Stomach (tissue), 19 donors: ENCODE measurements at places on chromosomes 5 and 9.

DNA sequence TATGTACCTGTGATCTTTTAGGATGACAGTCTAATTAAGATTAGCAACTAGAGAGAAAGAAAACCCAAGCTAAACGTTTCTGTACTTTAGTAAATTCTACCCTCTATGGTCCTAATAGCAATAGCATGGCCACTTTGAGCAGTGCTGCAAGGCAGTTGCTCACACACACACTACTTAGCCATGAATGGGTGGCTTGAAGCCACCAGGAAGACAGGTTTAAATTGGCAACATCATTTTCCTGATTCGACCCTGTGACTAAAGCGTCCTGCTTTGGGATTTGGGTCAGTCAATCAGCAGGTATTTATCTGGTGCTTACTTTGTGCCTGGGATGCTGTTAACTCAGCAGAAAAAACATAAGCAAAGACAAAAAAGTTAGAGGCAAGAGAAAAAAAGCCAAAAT, 150.6 kb downstream of the ARRDC3 start:
- H3K27ac ChIP-seq, result no peak overlapping the region
- H3K36me3 ChIP-seq, result no peaks in the 10 kb centered on the region
- DNase-seq, result no peak

DNA sequence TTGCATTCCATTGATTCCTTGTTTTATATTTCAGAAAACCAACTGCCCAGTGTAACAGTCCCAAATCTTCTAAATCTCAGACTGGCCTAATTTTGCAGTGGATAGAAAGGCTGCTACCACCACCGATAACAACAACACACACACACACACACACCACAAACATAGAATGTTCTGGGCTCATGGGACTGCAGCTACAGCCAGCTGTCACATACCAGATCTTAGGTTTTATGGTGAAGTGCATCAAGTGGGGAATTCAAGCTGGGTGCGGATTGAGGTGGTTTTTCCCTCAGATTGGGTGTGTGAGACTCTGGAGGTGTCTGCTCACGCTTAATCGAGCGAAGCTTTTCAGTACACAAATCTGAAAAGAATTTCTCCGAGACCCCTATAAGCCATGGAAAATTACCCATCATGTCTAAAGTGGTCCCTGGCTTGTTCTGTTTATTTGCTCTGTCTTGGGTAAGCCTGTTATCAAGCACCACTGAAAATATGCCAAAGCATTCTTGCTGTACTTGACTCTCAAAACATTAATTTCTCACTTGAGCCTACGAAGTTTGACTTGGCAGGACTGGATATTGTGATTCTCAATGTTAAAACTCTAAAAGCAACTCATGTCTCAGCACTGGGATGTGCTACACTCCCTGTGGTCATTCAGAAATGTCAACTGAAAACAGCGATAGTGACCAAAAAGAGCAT, 71.1 kb downstream of the ALDH7A1 start:
- no peaks in the 10 kb centered on the region for H3K36me3 ChIP-seq
- peaks cover 32% of the 10 kb centered on the region for H3K4me1 ChIP-seq
- H3K27me3 ChIP-seq, result no peaks in the 10 kb centered on the region

DNA sequence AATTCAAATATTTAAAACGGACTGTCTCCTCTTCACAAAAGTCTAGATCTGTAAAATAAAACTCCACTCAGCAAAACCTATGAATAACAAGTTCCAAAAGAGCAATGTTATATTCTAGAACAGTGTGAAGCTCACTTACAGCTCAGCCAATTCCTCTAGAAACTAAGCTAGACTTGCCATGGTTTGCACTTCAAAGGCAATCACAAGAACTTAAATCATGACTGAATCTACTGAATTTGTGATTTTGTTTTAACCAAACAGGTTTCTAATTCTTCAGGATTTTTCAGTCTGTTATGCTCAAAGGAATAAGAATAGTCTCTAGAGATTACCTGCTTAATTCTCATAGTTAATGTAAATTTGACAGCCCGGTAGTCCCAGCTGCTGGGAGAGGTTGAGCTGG, 1.4 kb upstream of the PKD2L2 start:
- no peaks in the 10 kb centered on the region for H3K27me3 ChIP-seq
- no peaks in the 10 kb centered on the region for H3K36me3 ChIP-seq
- no peak overlapping the region for H3K27ac ChIP-seq
- peaks cover 20% of the 10 kb centered on the region for H3K4me1 ChIP-seq

DNA sequence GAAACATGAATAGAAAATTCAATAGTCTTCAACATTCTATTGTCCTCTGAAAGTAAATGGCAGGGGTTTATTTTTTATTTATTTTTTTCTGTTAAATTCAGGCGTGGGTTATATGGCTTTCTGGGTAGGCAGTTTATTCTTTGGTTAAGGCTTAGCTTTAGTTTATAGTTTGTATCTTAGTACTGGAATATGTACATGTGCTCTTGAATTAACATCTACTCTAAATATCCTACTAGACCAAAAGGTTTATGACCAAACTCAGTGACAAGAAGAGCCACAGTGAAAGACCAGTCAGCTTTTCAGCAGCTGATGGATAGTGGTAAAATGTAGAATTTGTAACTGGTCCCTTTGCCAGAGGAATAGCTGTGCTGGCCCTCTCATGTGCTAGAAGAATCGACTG, 62.0 kb upstream of the DAB2 start:
- H3K27ac ChIP-seq, result no peak overlapping the region
- no peaks in the 10 kb centered on the region for H3K4me1 ChIP-seq
- no peaks in the 10 kb centered on the region for H3K36me3 ChIP-seq
- no peak overlapping the region for H3K4me3 ChIP-seq

- no peak for DNase-seq
- no peaks in the 10 kb centered on the region for H3K4me1 ChIP-seq
- peaks cover 14% of the 10 kb centered on the region for H3K27me3 ChIP-seq
- H3K27ac ChIP-seq, result no peak overlapping the region
- H3K4me3 ChIP-seq, result no peak overlapping the region
- no peaks in the 10 kb centered on the region for H3K36me3 ChIP-seq
These were observed 334.5 kb upstream of the IRX4 start for GRCh38 chr5:2217219-2217618.

DNA sequence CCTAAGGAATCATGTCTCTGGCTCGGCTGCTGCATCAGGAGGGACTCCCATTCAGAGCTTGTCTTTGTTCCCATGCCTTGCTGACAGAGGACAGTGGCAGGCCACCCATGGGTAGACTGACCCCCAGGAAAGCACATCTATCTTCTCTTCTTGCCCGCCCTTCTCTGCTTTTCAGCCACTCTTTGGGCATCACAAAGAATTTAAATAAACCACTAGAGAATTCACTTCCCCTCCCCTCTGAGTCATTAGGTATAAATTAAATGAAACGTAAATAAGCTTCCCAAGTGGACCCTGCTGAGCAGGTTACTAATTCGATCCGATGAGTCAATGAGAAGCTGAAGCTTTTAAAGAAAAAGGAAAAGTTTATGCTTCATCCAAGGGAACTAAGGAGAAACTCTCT, 97.0 kb downstream of the DRD1 start:
- DNase-seq, result no peak
- H3K4me1 ChIP-seq, result no peaks in the 10 kb centered on the region
- no peaks in the 10 kb centered on the region for H3K27me3 ChIP-seq
- H3K36me3 ChIP-seq, result no peaks in the 10 kb centered on the region
- no peak overlapping the region for H3K4me3 ChIP-seq

GRCh38 chr9:7639471-7639870, 160.1 kb downstream of the DMAC1 start:
- H3K4me1 ChIP-seq, result no peaks in the 10 kb centered on the region
- H3K36me3 ChIP-seq, result no peaks in the 10 kb centered on the region
- H3K4me3 ChIP-seq, result no peak overlapping the region
- no peaks in the 10 kb centered on the region for H3K27me3 ChIP-seq

DNA sequence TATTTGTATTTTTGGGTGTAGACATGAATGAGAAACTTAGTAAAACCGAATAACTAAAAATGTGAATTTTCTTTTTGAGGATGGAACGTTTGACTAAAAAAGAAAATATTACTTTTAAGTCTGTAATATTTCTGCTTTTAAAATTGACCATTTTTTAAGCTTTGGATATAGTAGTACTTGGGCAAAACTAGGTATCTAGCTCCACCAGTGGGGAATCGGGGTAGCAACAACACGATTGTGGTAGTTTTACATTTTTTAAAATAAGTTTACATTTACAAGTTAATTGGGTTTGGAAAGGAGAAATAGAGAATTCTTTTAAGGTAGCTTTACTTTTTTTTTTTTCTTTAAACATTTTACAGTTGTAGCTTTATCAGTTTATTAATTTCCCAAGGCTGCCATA, 154.4 kb downstream of the MAN2A1 start:
- no peak for DNase-seq
- H3K27me3 ChIP-seq, result no peaks in the 10 kb centered on the region
- no peak overlapping the region for H3K4me3 ChIP-seq
- H3K4me1 ChIP-seq, result no peaks in the 10 kb centered on the region

DNA sequence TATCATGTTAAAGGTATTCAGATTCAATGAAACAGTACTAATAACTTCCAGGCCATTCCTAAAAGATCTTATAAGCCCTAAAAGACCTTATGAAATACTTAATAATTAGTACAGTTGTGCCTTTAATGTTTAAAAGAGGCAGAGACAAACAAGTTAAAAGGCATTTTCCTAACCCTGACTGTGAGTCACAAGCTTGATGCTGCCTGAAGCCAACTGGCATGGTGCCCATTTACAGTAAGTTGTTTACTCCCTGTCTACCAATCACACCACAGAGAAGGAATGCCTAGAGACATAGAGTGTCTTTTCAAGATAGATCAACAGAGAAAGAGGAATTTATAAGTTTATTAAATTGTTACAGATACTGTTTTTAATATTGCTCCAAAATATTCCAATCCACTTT, 47.8 kb downstream of the NR3C1 start:
- no peaks in the 10 kb centered on the region for H3K36me3 ChIP-seq
- DNase-seq, result peak; percentile 67
- H3K4me1 ChIP-seq, result peaks cover 41% of the 10 kb centered on the region
- no peak overlapping the region for H3K27ac ChIP-seq

GRCh38 chr9:110601098-110601497, 21.6 kb upstream of the SVEP1 start:
- no peaks in the 10 kb centered on the region for H3K36me3 ChIP-seq
- DNase-seq, result no peak
- H3K27ac ChIP-seq, result no peak overlapping the region
- H3K4me3 ChIP-seq, result no peak overlapping the region
